ENCODE measurements at places on chromosomes 11 and 22. TPM values are rescaled to one million over a fixed set of nuclear protein-coding genes. Genes with fewer than 3 reads are reported as not detected.

The PHF21B gene
- 0.63 TPM for total RNA-seq

The CALCA gene
- not detected for total RNA-seq

The DGAT2 gene
- 5.8 TPM for total RNA-seq

The SHISAL1 gene
- total RNA-seq, result 3.8 TPM

The FUT4 gene
- total RNA-seq, result 18.6 TPM

The LDHAL6A gene
- not detected for total RNA-seq

The ACCS gene
- total RNA-seq, result 28.1 TPM

The MN1 gene
- total RNA-seq, result 17.7 TPM

The MGAT3 gene
- 104 TPM for total RNA-seq

The SCN4B gene
- 3.5 TPM for total RNA-seq

The CEP126 gene
- 10.0 TPM for total RNA-seq
